ENCODE measurements at places on chromosomes 4 and X. TPM values are rescaled to one million over a fixed set of nuclear protein-coding genes. Genes with fewer than 3 reads are reported as not detected.

ZGRF1 gene
- total RNA-seq: 32.4 TPM

GRCh38 chr4:36133086-36133485, 111.2 kb downstream of the ARAP2 start:
- DNase-seq: no peak
- peaks cover 7% of the 10 kb centered on the region for H3K4me1 ChIP-seq
- H3K27me3 ChIP-seq: no peaks in the 10 kb centered on the region
- peaks cover 17% of the 10 kb centered on the region for H3K36me3 ChIP-seq
- no peak overlapping the region for H3K27ac ChIP-seq

GSX2 gene
- not detected for total RNA-seq

GAGE12H gene
- total RNA-seq: not detected

DNA sequence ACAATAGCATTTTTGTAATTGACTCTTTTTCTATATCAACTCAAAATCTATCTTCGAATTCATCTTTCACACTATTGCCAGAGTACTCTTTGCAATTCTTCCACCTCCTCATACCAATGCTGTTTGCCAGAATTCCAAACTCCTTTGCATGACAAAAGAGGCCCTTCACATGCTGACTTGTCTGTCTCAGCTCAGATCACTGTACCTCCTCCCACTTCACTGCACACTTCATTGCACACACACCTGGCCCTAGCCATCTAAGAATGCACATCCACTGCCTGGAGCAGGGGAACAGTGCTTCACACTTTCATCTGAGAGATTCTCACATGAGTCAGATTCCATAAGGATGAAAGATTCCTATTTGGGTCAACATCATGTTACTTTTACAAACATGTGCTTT, 56.5 kb downstream of the PRDM5 start:
- H3K36me3 ChIP-seq: no peaks in the 10 kb centered on the region
- H3K27me3 ChIP-seq: peaks cover 14% of the 10 kb centered on the region
- no peak for DNase-seq
- no peak overlapping the region for H3K4me3 ChIP-seq
- H3K27ac ChIP-seq: no peak overlapping the region
